ENCODE measurements at places on chromosomes 6 and 20. TPM values are rescaled to one million over a fixed set of nuclear protein-coding genes. Genes with fewer than 3 reads are reported as not detected.

PTCRA gene
- 0.40 TPM for total RNA-seq

LRRC73 gene
- total RNA-seq: 1.2 TPM

GRCh38 chr6:119661628-119662027, 312.1 kb upstream of the MAN1A1 start:
- no peak for DNase-seq

DNA sequence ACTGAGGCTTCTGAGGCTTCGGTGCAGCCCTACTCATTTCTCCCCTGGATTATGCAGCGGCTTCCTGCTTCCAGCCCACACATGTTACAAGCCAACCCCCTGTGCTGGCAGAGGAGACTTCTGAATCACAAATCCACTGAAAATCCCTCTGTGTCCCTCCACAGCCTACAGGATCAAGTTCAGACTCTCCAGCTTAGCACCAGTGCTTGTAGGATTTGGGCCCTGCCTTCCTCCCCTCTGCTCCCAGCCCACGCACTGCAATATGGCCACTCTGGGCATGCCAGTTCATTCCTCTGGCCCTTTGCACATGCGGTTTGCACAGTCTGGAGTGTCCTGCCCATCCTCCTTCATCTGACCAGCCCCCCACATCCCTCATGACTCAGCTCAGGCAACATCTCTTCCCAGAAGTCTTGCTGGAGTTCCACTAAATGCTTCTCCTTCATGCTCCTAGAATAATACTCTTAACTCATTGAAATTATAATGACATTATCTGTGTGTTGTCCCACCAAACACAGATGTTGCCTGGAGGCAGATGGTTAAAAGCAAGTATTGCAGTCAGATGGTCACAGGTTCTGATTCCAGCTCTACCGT, 15.9 kb upstream of the MDGA1 start:
- DNase-seq: no peak

- DNase-seq: no peak
These were observed 71.9 kb downstream of the NRSN1 start for GRCh38 chr6:24197892-24198291.

DNA sequence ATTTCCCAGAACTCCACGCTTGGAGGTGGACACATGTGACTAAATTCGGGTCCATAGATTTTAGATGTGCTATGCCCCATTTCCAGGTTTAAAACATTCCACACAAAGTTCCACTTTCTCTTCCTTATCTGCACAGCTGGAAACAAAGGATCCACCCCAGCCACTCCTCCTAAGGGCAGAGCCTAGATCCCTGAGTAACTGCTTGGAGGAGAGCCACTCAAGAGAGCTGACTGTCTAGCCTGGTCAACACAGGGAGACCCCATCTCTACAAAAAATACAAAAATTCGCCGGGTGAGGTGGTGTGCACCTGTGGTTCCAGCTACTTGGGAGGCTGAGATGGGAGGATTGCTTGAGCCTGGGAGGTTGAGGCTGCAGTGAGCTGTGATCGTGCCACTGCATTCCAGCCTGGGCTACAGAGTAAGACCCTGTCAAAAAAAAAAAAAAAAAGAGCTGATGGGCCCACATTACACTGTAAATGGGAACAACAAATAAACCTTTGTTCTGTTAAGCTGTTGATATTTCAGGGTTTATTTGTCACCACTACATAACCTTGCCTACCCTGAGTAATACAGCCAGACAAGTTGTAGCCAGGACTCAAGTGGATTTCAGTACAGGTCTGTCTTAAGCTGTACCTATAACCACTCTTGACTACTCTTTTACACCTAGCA, 25.8 kb upstream of the SNRPC start:
- no peak for DNase-seq

All from sciatic nerve (tissue), 2 donors.